ENCODE measurements at places on chromosomes 6 and 20.

- DNase-seq: no peak
These were observed 45.4 kb downstream of the RPF2 start for GRCh38 chr6:111027219-111027618.

- DNase-seq: no peak
These were observed 29.6 kb upstream of the SMIM26 start for GRCh38 chr20:18537651-18538050.

GRCh38 chr6:47098570-47098993, 56.5 kb upstream of the ADGRF1 start:
- DNase-seq: no peak

- no peak for DNase-seq
These were observed 2.6 kb upstream of the HLA-B start for GRCh38 chr6:31359581-31359980.

DNA sequence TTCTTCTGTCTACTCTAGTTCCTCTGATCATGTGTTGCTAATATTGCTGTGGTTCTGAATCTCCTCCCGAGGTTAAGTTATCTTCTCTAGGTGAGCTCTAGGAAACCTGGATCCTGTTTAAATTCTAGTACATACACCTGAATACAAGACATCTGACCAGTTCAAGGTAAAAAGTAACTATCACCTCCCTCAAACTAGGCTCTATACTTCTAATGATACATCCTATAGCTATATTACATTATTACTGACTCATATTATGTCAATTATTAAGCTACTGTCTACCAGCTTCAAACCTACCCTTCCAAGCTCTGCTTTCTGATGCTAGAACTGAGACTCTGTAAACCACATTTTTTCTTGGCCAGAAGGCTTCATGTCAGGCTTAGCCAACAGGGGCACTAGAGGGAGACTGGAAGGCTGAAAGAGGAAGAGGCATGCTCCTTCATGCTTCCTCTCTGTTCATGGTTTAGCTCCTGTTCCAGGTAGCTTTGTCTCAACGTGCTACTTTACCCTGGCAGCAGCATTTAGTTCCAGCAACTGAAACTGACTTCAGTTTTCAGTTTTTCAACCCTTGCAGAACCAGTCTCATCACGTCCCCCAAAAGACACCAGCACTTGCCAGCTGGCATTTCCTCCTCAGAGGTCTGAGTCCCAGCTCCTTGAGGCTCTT, 148.4 kb upstream of the TOP1 start:
- DNase-seq: no peak

GRCh38 chr6:21067521-21067920, 526.0 kb upstream of the SOX4 start:
- DNase-seq: no peak

DNA sequence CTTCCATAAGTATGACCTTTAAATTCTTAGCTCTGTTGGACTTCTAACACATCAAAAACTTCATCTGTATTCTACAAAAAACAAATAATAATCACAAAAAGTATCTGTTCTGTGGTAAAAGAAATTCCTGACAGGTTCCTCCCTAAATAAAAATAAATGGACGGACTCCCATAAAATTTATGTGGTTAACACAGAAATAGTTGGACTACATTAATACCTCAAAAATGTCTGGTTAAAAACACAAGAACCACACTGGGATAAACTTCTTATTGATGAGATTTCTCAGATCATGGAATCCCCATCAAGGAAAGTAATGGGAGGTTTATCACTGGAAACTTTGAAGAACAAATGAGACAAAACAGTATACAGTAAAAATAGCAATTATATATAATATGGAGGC, 172.4 kb downstream of the MOXD1 start:
- DNase-seq: no peak

- DNase-seq: peak; percentile 2
These were observed 20.9 kb upstream of the VNN1 start for GRCh38 chr6:132734694-132735236.

DNA sequence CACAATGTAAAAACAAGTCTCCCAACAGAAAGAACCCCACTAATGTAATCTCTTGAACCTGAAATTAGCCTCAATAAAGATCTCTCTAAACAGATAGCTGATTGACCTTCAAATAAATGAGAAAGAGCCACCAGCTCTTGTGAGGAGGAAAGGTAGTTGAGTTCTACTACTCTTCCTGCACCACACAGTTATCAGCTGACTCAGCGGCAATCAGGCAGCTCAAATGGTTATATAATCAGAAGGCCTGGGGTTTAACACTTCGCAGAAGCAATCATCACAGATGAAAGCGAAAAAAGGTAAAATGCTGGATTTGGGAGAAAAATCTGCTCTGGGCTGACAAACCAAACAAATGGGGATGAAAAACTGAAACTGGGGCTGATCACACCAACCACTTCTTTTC, 91.8 kb downstream of the CHD6 start:
- DNase-seq: no peak

DNA sequence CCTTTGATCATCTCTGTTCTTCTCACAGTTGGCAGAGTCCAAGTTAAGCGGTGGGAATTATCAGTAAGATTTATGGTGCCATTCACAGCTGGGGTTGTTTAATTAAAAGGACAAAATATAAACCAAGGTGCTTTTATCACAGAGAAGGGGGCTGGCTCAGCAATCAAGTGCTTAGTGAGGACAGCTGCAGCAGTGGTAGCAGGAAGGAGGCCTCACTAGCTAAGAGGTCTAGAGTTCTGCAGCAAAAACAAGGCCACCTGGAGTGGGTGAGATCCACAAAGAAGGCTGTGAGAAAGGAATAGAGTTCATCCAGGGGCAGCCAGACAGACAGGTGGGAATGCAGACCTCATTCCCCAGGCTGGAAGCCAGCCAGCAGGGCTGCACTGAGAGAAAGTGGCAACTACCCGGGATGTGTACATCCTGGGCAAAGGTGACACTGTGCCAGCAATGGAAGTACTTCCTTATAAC, 37.1 kb downstream of the PIGU start:
- DNase-seq: no peak

GRCh38 chr6:60643870-60644269, 1642.2 kb downstream of the KHDRBS2 start:
- no peak for DNase-seq

GRCh38 chr6:160861824-160862223, 129.7 kb upstream of the MAP3K4 start:
- DNase-seq: no peak

GRCh38 chr6:71619836-71620235, 266.5 kb upstream of the RIMS1 start:
- no peak for DNase-seq

DNA sequence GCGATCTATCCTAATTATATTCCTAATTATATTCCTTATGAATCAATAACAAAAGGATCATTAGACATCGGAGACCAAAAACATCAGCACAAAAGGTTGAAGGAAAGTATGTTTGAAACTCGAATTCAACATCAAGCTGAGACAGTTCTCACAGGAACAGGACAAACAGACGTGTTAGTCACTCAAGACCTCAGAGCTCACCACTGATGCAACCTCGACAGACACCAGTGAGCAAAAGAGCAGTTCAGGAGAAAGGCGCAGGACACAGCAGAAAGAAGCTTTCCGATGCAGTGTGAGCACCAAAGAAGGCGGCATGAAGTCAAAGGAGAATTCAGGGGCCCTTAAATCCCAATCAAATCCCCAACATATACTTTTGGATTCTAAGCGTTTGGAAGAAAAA, 6.3 kb upstream of the RAMACL start:
- no peak for DNase-seq

DNA sequence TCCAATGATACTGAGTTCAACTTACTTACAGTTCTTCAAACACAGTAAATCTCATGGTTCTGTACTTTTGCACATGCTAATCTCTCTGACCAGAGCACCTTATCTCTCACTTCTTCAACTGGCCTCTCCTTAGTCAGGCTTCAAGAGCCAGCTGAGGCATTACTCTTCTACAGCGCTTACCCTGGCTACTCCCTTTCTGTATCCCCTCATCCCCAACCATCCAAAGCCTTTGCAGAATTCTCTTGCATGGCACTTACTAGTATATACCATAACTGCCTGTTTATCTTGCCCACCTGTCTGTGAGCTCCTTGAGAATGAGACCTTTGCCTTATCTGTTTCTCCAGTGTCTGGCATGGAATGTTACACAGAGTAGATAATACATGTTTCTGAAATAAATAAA, 49.2 kb downstream of the SESN1 start:
- no peak for DNase-seq

GRCh38 chr6:119347466-119348095, 2.0 kb downstream of the MAN1A1 start:
- no peak for DNase-seq

DNA sequence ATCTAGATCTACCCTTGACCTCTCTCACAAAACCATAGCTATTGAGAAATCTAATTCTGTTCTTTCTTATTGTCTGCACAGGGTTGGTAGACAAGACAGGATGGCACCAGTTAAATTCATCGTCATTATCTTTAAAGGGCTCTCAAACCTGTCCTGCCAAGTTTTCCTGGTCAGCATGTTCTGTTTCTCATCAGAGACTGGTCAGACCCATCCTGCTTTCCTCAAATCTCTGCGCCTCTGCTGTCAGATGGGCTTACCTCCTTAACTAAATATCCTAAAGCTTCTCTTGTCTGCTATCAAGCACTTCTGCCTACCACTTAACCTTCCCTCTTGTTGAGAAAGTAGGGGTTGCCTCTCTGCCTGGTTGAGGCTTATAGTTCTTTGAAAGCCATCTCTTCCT, 125.2 kb downstream of the MYO6 start:
- DNase-seq: no peak

GRCh38 chr6:30840935-30841643, 43.2 kb upstream of the DDR1 start:
- DNase-seq: no peak
